Esophagus muscularis mucosa (tissue), 4 donors: ENCODE measurements at places on chromosomes 3 and 15.

DNA sequence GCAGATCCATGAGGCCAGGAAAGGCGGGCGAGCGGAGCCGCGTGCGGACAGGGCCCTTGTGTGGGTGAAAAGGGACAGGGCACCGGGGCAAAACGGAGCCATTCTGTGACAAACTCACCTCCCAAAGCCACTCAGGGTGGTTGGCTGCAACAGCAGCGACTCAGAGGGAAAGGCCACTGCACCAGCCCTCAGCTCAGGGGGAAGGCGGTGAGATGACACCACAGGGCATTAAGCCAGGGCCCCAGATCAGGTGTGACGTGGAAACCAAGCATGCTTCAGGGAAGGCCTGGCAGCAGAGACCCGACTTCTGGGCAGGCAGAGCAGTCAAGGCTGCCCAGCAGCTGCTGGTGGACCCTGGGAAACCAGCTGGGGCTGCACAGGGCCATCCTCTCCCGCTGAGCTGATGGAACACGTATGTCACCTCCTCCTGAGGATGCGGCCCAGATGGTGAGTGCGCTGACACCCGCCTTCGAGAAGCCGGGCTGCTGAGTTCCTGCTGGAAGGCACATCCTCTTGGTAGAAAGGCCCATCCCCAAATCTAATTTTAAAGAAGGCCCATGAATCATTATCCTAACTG is 82.3 kb downstream of the CHSY1 start:
- no peak for DNase-seq

DNA sequence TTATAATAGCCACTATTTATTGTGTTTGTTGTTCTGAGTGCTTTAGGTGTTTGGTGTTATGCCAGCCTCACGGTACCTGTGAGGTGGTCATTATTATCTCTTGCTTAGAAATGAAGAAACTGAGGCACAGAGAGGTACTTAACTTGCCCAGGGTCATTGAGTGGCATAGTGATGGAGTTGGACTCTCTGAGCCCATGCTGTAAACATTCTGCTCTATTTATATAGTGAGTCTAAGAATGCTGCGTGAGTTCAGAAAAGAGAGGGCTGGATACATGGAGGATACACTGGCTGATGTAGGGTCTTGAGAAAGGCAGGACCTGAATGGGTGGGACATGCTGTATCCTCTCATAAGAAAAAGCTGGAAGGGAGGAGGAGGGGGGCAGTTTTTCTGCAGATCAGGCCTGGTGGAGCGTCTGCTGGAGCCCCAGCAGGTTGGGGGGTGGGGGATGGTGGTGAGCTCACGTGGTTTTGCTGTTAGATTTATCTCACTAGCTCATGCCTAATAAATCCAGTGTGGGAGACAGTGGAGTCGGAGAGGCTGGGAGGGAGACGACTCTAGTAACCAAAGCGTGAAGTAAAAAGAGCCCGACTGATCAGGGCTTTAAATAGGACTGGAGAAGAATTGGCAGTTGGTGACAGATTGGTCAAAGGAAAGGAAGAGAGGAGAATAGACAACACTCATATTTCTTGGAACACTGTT is 16.0 kb downstream of the MED12L start:
- peak; percentile 37 for DNase-seq

GRCh38 chr3:195210266-195210973 is 60.5 kb downstream of the XXYLT1 start:
- DNase-seq = peak; percentile 91

GRCh38 chr15:97903971-97904572 is 56.4 kb upstream of the ARRDC4 start:
- no peak for DNase-seq

GRCh38 chr3:69737392-69737791 is 1.9 kb upstream of the MITF start:
- DNase-seq = no peak

GRCh38 chr3:195886181-195887141 is 21.9 kb downstream of the TNK2 start:
- DNase-seq = no peak

DNA sequence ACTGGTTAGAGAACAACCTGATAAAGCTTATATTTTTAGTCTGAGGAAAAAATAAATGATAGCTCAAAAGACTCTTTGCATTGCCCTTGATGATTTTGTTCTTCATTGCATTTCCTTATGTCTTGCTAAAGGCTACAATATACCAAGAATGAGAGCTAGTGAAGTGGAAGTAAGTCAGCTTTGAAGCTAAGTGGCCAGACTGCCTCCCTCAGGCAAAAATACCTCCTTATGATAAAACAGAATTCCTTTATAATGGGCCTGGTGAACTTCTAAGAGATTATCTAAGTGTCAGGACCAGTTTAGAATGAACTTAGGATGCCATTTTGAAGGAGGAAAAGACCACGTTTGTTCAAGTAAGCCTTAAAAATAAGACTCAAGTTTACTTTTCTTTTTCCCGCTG is 678.4 kb downstream of the ROBO2 start:
- no peak for DNase-seq

DNA sequence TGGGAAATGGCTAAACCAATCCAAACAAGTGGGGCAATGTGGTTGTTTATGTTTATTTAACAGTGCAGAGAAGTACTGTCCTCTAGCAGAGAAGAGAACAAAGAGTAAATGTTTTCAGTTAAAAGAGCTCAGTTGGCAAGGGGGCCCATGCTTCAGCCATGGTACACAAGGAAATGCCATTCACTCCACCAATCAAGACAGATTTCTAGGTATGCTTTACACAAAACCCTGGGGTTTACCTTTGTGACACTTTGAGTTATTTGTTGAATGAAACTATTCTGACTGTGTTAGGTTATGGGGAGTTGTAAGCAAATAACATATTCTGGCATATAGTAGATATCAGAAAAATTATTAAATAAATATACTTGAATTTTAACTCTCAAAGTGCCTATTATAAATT is 228.5 kb upstream of the MME start:
- no peak for DNase-seq

- no peak for DNase-seq
Measured at GRCh38 chr3:65004306-65004705, 316.5 kb upstream of the ADAMTS9 start.

DNA sequence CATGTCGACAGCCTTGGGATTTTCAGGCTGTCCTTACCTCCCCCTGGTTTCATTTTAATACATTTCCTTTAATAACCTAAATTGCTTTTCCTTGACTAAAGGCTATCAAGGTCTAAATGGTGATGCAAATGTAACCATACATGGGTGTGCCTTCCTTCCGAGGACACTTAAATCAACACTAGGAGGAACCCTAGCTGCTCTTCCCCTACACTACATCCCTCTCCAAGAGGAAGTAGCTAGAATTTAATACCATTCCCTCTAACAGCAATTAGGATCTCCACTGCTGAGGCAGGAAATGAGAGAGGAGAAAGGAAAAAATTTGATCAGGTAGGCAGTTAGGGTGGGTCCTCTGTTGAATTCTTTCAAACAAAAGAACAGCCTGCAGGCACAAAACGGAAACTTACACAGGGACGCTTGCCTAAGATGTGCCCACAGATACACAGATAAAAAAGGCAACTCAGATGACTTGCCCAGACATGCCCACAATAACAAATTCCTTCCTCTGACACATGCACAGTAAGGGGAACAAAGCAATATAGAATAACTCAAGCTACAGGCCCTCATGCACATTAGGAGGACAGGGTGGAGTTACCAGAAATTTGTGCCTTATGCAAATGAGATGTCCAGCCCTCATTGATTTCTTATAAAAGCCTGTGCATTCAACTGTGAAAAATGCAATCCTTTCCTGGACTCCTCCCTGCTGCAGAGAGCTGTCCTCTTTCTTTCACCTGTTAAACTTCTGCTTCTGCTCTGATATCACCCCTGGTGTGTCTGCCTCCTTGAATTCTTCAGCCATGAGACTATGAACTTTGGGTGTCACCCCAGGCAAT is 1024.4 kb upstream of the CADM2 start:
- no peak for DNase-seq

GRCh38 chr15:71066983-71067382 is 48.3 kb upstream of the THSD4 start:
- no peak for DNase-seq

- DNase-seq = no peak
Measured at GRCh38 chr3:177096615-177097014, 100.7 kb downstream of the TBL1XR1 start.

DNA sequence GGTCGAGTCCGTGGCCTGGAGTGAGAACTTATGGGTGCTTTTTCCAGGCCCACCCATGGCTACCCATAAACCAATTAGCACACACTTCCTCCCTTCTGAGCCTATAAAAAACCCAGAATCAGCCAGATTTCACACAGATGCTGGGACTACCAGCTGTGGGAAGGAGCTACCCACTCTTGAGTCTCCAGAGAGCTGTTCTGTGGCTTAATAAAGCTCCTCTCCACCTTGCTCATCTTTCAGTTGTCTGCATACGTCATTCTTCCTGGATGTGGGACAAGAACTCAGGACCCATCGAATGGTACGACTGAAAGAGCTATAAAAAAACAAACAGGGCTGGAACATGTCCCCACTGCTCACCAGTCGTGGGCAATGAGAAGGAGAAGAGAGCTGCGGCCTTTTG is 555.4 kb upstream of the CCDC54 start:
- no peak for DNase-seq

GRCh38 chr3:158167737-158168557 is 58.1 kb downstream of the RSRC1 start:
- DNase-seq = no peak

- no peak for DNase-seq
Measured at GRCh38 chr15:31326875-31327668, 437 bp downstream of the KLF13 start.

- DNase-seq = no peak
Measured at GRCh38 chr3:47847801-47848518, 45.0 kb downstream of the DHX30 start.
